ENCODE measurements at places on chromosomes 11 and 22.

DNA sequence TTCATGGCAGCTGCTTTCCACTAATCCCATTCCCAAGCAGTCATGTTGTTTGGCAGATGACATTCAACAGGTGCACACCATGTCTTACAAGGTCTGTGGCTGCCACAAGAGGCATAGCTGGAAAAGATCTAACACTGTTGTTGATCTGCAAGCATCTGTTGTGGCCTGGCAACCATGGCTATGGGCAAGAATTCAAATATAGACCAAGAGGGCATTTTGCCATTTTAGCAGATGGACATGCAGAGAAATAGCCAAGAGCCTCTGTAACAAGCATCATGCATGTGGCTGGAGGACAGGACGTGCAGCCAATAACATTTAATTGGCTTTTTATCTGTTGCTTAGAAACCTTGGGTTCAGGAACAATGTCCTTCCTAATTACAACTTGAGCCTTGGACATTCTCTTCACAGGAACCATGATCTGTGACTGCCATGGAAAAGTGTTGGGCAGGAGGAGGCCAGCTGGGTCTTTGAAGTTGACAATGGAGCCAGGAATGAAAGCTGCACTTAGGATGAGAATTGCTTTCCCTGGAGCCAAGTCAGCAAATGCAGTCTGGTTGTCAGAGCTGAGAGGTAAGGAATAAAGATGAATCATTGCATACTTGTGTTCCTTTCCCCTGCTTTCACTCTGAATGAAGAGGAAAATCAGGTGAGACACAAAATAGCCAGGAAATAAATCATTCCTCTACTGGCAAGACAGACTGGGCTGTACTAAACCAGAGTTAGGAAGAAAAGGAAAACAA lies 113.6 kb upstream of the ANO5 start:
- no peak for DNase-seq

GRCh38 chr22:30882184-30882717 lies 86.3 kb downstream of the MORC2 start:
- no peak for DNase-seq

DNA sequence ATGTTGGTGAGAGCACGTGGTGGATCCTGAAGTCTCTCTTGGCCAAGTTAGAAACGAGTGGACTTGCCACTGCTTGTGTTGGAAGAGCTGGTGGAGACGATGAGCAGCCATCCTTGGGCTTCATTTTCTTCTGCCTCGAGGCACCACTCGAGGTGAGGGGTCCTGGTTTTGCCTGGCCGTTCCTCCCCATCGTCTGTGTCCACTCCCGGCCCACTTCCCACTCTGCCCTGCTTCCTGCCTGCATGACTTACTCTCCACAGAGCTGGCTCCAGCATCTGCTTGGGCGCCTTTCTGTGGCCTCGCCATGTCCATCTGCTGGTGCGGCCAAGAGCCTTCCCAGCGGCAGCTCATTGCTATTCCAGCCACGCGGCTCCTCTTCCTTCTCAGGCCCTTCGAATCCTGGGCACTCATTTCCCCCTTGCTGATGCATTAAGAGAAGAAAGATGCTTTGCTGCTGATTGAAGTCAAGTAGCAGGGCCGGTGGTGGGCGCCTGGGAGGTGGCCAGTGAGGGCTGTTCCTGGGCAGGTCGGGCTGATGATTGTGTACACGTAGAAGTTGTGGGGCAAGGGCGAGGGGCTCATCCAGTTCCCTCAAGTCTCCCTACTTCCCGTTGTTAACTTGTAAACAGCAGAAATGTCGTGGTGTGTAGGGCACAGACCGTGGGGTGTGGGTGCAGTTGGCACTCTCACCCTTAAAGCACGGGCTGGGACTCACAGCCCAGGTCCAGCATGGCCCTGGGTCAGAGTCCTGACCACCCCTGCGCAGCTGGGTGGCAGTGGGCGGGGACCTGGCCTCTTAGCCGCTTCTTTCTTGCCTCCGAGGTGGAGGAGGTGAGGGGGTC lies 292.0 kb downstream of the TBC1D22A start:
- no peak for DNase-seq

DNA sequence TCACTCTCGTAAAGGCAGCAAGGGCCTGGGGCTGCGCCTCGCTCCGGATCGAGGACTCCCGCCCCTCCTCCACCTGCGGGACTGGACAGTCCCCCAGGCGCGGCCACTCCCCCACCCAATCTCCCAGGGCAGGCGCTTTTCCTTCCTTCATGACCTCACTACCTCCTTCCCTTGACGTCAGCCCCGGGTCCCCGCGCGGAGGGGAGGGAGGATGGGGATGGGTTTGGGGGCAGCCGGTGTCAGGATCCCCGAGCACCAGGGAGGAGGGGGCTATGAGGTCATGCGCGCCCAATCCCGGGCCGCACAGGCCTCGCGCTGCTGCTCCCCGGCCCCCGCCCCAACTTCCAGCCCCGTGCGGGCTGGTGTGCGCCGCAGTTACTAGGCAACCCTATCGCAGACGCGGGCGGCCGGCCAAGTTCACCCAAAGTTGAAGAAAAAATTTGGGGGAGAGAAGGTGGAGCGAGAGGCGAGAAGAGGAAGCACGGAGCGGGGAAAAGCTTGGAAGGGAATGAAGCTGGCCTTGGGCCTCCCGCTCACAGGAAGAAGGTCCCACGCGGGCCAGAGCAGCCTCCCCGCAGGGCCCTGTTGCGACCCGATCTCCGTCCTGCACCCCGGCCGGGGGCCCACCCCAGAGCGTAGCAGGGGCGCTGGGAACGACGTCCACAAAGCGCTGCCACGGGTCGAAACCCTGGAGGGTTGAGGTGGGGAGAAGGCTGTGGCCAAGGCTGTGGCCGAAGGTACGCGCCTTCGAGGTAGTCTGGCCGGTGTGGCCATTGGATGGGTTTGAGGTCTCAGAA lies 8.3 kb downstream of the WT1 start:
- no peak for DNase-seq

DNA sequence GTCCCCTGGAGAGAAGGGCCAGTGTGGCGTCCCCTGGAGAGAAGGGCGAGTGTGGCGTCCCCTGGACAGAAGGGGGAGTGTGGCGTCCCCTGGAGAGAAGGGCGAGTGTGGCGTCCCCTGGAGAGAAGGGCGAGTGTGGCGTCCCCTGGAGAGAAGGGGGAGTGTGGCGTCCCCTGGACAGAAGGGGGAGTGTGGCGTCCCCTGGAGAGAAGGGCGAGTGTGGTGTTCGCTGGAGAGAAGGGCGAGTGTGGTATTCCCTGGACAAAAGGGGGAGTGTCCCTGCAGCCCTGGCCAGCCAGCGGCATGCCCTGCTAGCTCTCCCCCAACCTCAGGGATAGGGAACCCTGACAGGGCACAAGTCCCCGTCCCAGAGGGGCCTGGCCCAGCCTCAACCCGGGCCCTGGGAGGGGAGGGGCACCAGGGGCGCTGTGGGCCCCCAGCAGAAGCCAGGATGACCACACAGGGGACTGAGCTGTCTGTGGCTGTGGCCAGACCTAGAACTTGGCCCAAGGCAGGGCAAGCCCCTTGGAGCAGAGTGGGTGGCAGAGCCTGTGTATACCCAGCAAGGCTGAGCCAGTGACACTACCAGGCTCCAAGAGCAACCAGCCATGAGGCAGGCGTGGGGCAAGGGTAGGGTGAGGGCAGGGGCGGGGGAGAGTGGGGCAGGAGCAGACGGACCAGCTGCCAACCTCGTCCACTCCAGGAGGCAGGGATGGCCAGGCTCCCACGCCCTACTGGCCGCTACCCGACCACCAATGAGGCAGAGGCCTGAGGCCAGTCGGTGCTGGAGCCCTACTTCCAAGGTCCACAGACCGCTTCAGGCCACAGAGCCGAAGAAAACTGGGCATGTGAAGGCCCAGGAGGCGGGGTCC lies 4.2 kb downstream of the HRAS start:
- DNase-seq: no peak

DNA sequence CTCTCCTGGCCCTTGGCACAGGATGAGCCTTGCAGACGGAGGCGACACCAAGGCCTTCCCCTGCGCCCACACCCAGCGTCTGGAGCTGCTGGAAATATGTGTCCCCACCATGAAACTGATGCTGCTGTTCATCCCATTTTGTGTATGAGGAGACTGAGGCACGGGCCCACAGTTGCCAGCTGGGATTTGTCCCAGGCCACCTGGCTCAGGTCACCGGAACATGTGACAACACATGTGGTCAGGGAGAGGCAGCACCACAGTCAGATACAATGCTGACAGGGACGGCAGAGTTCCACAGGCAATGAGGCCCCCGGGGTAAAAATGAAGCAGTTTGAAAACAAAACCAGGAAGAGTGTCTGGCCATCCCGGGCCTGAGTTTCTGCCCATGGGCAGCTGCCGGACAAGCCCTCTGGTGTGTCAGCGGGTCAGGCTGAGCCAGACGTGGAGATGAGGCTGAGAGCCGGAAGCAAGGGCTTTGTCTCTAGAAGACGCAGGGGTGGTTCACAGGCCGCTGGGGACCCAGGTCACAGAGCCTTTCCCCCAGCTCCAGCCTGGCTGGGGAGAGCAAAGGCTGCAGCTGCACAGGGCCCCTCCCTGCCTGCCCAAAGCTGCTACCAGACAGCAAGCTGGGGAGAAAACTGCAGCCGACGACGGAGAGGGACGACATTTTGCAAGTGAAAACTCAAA lies 80.7 kb downstream of the CDKN1C start:
- DNase-seq: no peak

DNA sequence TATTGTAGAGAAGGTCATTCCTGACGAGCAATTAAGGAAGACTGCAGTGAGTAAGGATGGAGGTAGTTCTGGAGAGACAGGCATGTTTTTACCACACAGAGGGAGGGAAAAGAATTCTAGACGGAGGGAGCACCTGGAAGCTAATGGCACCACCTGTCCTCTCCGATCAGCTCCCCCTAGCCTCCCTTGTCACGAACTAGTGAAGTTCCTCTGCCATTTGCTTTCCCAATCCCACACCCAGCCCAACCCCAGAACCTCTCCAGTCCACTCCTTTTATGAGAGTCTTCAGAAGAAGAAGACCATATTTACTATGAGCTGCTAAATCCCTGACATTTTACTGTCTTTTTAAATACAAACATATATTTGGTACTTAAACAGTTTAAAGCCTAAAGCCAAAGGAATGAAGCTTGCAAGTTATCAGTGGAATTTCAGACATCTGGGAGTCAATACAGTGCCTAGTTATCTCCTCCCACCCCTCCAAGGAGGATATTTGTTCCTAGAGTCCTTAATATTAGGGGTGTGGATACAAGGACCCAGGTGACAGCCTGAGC lies 46.1 kb upstream of the HSPA8 start:
- no peak for DNase-seq

DNA sequence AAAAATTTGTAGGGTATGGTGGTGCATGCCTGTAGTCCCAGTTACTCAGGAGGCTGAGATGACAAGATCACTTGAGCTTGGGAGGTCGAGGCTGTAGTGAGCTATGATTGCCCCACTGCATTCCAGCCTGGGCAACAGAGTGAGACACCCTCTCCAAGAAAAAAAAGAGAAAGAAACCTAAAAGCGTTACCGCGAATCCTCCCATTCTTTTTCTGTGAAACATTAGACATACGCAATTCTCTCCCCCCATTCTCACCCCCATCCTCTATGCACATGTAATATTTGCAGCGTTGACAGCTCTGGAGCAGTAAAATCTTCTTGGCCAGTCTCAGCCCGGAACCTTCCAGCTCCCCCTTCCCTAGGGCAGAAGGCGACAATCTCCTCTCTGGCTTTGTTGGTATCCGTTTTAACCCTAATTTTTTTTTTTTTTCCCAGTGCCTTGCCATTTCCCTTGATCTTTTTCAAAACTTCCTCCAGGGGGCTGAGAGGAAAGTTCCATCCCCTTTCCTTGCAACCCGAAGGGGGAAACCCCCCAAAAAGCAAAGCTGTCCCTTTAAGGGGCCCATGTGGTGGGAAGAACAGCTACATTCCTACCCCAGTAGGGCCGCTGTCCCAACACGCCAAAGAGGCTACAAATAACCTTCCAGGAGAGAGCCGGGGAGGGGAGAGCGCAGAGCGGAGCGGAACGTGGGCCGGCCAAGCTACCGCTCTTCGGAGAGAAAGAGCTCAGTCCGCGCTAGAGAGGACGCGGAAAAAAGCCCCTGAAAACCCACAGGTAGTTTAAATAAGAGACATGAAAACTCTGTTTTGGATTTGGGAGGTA lies 1.9 kb downstream of the LRP4 start:
- DNase-seq: peak; percentile 88

GRCh38 chr22:32644252-32645100 lies 157.0 kb upstream of the TIMP3 start:
- DNase-seq: peak; percentile 12

DNA sequence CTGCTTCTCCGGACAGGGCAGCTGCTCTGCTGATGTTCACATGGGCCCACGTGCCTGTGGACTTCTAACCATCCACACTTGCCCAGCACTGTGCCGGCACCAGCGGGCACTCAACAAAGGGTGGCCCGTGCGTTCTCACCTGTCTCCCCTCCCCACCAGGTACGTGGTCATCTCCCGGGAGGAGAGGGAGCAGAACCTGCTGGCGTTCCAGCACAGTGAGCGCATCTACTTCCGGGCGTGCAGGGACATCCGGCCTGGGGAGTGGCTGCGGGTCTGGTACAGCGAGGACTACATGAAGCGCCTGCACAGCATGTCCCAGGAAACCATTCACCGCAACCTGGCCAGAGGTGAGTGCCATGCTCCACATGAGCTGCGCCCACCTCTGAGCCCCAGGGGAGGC lies 66.7 kb downstream of the SYT13 start:
- no peak for DNase-seq

Data from GM23248 (cell line).